LoVo (cell line): ENCODE measurements at places on chromosomes 2 and 18.

DNA sequence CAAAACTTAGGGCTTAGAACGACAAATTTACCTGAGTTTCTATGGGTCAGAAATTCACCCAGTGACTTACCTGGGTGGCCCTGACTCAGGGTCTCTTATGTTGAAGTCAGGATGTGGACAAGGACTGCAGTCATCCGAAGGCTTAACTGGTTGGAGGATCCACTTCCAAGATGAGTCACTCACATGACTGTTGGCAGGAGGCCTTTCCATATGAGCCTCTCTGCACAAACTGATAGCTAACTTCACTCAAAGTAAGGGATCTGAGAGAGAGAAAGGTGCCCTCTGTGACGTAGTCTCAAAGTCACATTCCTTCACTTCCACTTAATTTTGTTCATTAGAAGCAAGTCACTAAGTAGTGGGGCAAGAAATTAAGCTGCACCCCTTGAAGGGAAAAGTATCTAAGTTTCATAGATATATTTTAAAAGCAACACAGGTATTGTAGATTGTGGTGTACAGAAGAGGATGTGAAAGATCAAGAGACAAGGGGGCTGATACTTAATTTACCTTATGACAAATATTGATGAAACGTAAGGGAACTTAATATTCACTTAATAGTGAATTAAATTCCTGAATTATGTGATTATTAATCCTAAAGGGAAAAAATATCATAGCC is 48.4 kb downstream of the TANK start:
- DNase-seq = no peak

- DNase-seq = no peak
Measured at GRCh38 chr2:195470622-195471021, 186.4 kb upstream of the SLC39A10 start.

- peak; percentile 9 for DNase-seq
Measured at GRCh38 chr18:8943900-8944870, 158.3 kb upstream of the NDUFV2 start.

DNA sequence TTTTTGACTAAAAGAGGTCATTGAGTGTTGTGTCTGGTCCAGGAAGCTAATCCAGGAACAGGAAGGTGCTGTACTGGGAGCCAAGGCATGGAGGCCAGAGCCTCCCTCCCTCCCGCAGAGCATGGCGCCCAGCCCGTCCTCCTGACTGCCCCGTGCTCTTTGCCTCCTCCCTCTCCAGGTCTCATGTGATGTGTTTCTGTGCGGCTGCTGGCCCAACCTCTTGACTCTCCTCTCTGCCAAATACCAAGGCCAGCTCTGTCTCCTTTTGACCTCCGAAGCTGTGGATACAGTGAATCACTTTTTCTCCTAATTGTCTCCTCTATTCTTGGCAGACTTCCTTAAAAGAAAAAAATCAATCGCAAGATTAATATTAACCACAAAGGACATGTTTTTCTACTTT is 284.1 kb downstream of the PHLPP1 start:
- DNase-seq = no peak
